Right lobe of liver (tissue), 6 donors: ENCODE measurements at places on chromosomes 2 and 18. TPM values are rescaled to one million over a fixed set of nuclear protein-coding genes. Genes with fewer than 3 reads are reported as not detected.

DNA sequence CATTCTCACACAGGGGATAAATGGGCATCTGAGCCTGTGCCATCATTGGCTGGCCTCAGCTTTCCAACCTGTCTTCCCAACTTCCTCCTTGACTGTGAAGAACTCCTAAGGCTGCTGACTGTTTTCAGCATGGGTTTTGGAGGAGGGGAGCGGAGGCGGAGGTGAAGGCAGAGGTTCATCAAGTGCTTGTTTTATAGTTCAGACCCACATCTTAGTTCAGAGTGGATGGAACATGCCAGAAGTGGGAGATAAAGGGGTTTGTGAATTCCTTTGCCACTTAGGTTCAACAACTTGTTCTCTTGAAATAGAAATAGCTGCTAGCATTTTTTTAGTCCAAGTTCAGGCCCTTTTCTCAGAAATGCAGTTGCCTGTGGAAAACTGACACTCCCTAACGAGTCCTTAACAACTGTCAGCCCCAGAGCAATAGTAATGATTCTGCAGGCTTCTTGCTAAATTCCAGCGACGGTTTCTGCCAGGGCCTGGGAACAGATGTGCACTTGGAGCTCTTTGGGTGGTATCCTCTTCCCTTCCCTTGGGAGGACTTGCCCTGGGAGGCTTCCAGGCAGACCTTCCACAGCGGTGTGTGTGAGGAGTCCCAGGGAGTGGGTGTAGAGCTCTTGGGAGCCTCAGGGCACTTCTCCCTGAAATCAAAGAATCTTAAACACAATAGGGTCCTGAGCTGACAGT is 30.1 kb upstream of the ITGA6 start:
- H3K27me3 ChIP-seq = no peaks in the 10 kb centered on the region
- H3K36me3 ChIP-seq = no peaks in the 10 kb centered on the region
- DNase-seq = no peak
- no peak overlapping the region for H3K27ac ChIP-seq
- no peak overlapping the region for H3K4me3 ChIP-seq

The STRADB gene
- total RNA-seq = 44.2 TPM

- H3K4me3 ChIP-seq = no peak overlapping the region
- H3K27ac ChIP-seq = no peak overlapping the region
- no peaks in the 10 kb centered on the region for H3K4me1 ChIP-seq
- H3K27me3 ChIP-seq = no peaks in the 10 kb centered on the region
- no peak for DNase-seq
Observed at GRCh38 chr2:122129399-122129798, 373.9 kb downstream of the TSN start.

DNA sequence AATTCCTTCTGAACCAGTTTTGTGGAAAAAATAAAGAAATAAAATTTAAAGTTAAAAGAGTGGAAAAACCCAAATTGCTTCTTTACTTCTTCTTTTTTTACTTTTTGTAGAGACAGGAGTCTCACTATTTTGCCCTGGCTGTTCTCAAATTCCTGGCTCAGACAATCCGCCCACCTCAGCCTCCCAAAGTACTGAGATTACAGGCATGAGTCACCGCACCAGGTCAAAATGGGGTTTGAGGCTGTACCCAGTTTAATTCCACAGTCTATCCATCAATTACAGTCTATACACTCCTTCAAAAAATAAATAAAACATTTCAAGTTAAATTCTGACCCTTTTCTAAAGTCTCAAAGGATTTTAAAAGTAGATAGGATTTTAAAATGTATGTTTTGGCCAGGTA is 120.3 kb downstream of the FAM161A start:
- H3K27me3 ChIP-seq = no peaks in the 10 kb centered on the region
- no peak overlapping the region for H3K4me3 ChIP-seq
- H3K27ac ChIP-seq = no peak overlapping the region
- no peak for DNase-seq
- H3K4me1 ChIP-seq = no peaks in the 10 kb centered on the region

- H3K27ac ChIP-seq = no peak overlapping the region
- no peaks in the 10 kb centered on the region for H3K27me3 ChIP-seq
- H3K4me1 ChIP-seq = no peaks in the 10 kb centered on the region
- no peaks in the 10 kb centered on the region for H3K36me3 ChIP-seq
- no peak overlapping the region for H3K4me3 ChIP-seq
Observed at GRCh38 chr18:13791181-13791580, 32.8 kb upstream of the MC5R start.

GRCh38 chr18:37565101-37565976 is at the start of gene CELF4:
Gene CELF4, minus strand, starts transcription at chr18:37565798.
- peak within 1 kb of the TSS; percentile 48 for H3K4me3 ChIP-seq
- H3K36me3 ChIP-seq = no peaks in the 10 kb centered on the region
- peaks cover 9% of the 10 kb centered on the region for H3K4me1 ChIP-seq
- H3K27me3 ChIP-seq = no peaks in the 10 kb centered on the region
- DNase-seq = no peak

DNA sequence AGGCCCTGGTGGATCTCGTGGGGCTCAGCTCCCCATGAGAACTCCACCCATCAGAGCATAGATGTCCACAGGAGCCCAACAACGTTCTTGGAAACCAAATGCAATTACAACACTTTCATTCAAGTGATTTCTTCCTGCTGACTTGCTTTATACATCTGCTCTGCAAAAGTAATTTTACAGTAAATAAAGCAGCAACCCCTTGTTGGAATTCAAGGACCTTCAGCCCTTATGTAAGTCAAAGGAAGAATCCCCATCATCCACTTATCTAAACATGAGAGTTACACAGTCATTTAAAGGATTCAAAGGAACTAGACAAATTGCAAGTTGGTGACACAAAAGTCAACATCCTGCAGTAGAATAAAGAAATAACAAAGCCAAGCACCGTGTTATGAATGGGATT is 17.1 kb upstream of the ANTXR1 start:
- no peak overlapping the region for H3K27ac ChIP-seq
- H3K36me3 ChIP-seq = no peaks in the 10 kb centered on the region
- DNase-seq = no peak
- H3K27me3 ChIP-seq = no peaks in the 10 kb centered on the region
- no peak overlapping the region for H3K4me3 ChIP-seq
- H3K4me1 ChIP-seq = no peaks in the 10 kb centered on the region

GRCh38 chr2:46034535-46034934 is 262.7 kb upstream of the EPAS1 start:
- H3K27ac ChIP-seq = no peak overlapping the region
- no peaks in the 10 kb centered on the region for H3K27me3 ChIP-seq
- peaks cover 70% of the 10 kb centered on the region for H3K4me1 ChIP-seq
- H3K36me3 ChIP-seq = no peaks in the 10 kb centered on the region
- DNase-seq = peak; percentile 37

GRCh38 chr2:109411640-109412325 is 202.0 kb downstream of the SEPTIN10 start:
- H3K27ac ChIP-seq = no peak overlapping the region
- no peaks in the 10 kb centered on the region for H3K4me1 ChIP-seq
- no peaks in the 10 kb centered on the region for H3K36me3 ChIP-seq
- no peaks in the 10 kb centered on the region for H3K27me3 ChIP-seq
- no peak for DNase-seq

The ADRA2B gene
- 2.2 TPM for total RNA-seq

GRCh38 chr18:24999650-25000267 is 352.2 kb downstream of the ZNF521 start:
- no peak overlapping the region for H3K4me3 ChIP-seq
- H3K4me1 ChIP-seq = no peaks in the 10 kb centered on the region

The LIMS4 gene
- not detected for total RNA-seq

The NFU1 gene
- 24.1 TPM for total RNA-seq

The C2orf80 gene
- total RNA-seq = not detected

The DYNAP gene
- not detected for total RNA-seq

GRCh38 chr18:59448546-59448945 is 89.5 kb upstream of the LMAN1 start:
- no peak overlapping the region for H3K4me3 ChIP-seq
- no peak for DNase-seq
- no peaks in the 10 kb centered on the region for H3K27me3 ChIP-seq
- no peaks in the 10 kb centered on the region for H3K4me1 ChIP-seq
- no peaks in the 10 kb centered on the region for H3K36me3 ChIP-seq
- no peak overlapping the region for H3K27ac ChIP-seq

The TUBA4B gene
- 0.71 TPM for total RNA-seq

The RAB12 gene
- total RNA-seq = 26.5 TPM

GRCh38 chr18:33440060-33441043 is at the start of gene CCDC178:
Gene CCDC178, minus strand, starts transcription at chr18:33440721. Its CDS starts 28,633 bp downstream, at chr18:33412088.
- DNase-seq = peak; percentile 58
- peak within 1 kb of the TSS; percentile 62 for H3K4me3 ChIP-seq
- H3K36me3 ChIP-seq = no peaks in the 10 kb centered on the region
- H3K27me3 ChIP-seq = no peaks in the 10 kb centered on the region
- H3K27ac ChIP-seq = no peak within 1 kb of the TSS

DNA sequence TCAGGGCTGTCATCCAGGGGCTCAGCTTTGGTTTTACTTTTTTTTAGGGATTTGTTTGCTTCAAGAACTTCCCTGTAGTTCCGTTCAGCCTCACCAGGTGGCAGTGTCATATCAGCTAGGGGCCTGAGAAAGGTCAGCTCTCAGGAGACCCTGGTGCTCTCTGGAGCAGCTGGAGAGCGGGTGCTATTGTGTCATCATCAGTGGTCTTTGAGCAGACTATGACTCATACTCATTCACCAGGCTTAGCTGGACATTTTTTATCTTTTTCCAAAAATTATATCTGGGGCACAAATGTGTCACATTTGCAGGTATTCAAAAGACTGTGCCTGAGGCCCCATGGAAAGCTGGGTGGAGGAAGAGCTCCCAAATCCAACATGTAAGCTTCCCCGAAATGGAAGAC is 24.4 kb downstream of the ZNF892 start:
- H3K4me3 ChIP-seq = no peak overlapping the region
- no peak overlapping the region for H3K27ac ChIP-seq
- H3K4me1 ChIP-seq = no peaks in the 10 kb centered on the region
- peak; percentile 53 for DNase-seq

The SLC4A5 gene
- 1.2 TPM for total RNA-seq

DNA sequence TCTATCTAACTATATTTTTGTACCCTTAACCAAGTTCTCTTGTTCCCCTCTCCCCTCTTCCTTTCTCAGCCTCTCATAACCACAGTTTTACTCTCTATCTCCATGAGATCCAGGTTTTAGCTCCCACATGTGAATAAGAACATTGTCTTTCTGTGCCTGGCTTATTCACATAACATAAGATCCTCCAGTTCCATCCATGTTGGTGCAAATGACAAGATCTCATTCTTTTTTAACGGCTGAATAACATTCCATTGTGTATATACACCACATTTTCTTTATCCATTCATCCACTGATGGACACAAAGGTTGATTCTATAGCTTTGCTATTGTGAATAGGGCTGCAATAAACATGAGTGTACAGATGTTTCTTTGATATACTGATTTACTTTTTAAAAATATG is 83.9 kb upstream of the TMEM178A start:
- no peaks in the 10 kb centered on the region for H3K27me3 ChIP-seq
- no peaks in the 10 kb centered on the region for H3K4me1 ChIP-seq
- H3K36me3 ChIP-seq = no peaks in the 10 kb centered on the region
- H3K27ac ChIP-seq = no peak overlapping the region
- no peak overlapping the region for H3K4me3 ChIP-seq

The IGFBP5 gene
- total RNA-seq = 51.2 TPM

GRCh38 chr2:72316774-72317173 is 169.1 kb upstream of the CYP26B1 start:
- no peaks in the 10 kb centered on the region for H3K36me3 ChIP-seq
- DNase-seq = no peak
- no peak overlapping the region for H3K27ac ChIP-seq

GRCh38 chr2:217353591-217353990 is 493.7 kb upstream of the TNP1 start:
- H3K27ac ChIP-seq = no peak overlapping the region
- H3K27me3 ChIP-seq = no peaks in the 10 kb centered on the region
- no peaks in the 10 kb centered on the region for H3K4me1 ChIP-seq
- H3K36me3 ChIP-seq = no peaks in the 10 kb centered on the region
- no peak for DNase-seq
- H3K4me3 ChIP-seq = no peak overlapping the region

GRCh38 chr2:183709829-183710228 is 585.6 kb downstream of the NUP35 start:
- no peak for DNase-seq
- no peak overlapping the region for H3K27ac ChIP-seq
- H3K27me3 ChIP-seq = no peaks in the 10 kb centered on the region
- no peak overlapping the region for H3K4me3 ChIP-seq

The AUP1 gene
- total RNA-seq = 64.6 TPM

DNA sequence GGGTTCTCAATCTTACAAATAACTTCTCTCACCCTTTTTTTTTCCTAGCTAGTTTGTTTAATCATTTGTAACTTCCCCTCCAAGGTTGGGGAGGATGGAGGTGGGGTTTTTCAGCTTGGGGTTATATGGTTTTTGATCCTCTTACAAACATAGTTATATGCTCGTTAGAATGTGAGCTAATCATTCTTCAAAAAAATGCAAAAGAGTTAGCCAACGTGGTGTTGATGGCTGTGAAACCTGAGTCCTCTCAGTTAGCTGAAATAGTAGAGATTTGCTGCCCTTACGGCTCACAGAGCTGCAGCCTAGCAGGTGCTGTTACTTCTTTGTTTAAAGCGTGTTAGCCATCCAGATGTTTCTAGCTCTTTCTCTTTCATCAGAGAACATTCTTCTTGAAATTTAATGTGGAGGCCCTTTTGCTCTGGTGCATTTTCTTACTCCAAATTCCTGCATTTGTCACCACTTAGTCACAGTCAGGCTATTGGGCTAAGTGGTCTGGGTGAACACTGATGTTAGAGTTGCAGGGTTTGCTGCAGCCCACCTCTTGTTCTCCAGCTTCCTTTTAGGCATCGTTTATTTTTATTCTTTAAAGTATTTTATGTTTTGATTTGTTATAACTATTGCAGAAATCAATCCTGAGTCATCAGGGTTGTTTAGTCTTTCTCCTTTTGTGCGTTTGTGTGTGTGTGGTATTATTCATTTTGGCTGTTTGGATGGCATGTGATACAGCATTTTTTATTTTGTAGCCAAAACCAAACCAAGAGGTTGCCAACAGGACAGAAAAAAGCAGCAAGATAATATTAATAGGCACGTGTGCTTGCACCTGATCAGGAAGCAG is 41.1 kb downstream of the LIMS1 start:
- H3K4me1 ChIP-seq = peaks cover 5% of the 10 kb centered on the region
- H3K27ac ChIP-seq = no peak overlapping the region
- no peak for DNase-seq
- H3K36me3 ChIP-seq = no peaks in the 10 kb centered on the region

GRCh38 chr18:11860594-11861450 is 9.6 kb downstream of the CHMP1B start:
- no peaks in the 10 kb centered on the region for H3K4me1 ChIP-seq
- no peak overlapping the region for H3K27ac ChIP-seq
- H3K4me3 ChIP-seq = no peak overlapping the region
- no peak for DNase-seq
- H3K36me3 ChIP-seq = no peaks in the 10 kb centered on the region

DNA sequence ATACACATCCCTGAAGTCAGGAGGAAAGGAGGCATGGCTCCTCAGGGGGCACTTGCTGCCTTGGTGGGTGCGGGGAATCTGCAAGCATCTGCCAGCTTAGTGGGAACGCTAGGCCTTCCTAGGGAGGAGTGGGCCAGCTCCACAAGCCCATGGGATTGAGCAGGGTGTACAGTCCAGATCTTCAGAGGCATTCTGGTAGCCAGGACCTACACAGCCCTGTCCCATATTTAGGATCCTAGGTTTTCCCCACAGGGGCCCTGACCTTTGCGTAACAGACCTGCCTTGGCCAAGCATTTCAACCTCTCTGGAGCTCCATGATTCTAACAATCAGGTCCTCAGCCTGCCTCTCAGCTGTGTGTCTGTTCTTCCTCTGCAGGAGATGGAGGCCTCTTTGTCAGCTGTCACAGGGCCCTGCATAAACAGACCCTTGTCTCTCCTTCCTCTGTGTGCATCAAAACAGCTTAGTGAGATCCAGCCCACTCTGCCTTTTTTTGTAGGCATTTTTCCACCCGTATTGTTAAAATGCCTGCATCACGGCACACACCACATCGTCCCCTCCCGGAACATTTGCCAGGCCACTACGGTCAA is 140.2 kb upstream of the NDUFV2 start:
- no peaks in the 10 kb centered on the region for H3K36me3 ChIP-seq
- H3K4me3 ChIP-seq = no peak overlapping the region
- no peak for DNase-seq
- no peak overlapping the region for H3K27ac ChIP-seq
